ENCODE measurements at places on chromosomes 1 and 21.

GRCh38 chr1:185158800-185159199 lies 1.8 kb downstream of the SWT1 start:
- DNase-seq, result no peak

DNA sequence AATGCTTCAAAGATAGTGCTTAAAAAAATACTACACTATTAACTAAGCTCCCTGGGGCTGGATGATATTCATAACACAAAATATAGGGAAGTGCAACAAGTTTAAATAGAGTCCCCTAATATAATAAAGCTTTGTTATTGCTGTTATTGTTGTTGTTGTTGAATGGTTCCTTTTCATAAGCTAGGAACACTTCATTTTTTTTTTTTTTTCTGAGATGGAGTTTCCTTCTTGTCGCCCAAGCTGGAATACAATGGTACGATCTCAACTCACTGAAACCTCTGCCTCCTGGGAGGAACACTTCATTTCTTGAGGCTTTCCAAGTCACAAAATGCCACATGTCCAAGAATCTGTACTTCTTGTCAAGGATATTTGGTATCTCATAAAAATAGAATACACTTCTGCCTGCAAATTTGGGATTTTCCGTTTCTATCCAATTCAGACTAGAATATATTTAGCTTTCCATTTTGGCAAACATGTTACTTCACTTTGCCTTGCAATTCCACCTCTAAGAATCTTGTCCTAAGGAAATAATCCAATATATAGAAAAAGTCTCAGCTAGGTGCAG lies 21.1 kb downstream of the WDR47 start:
- DNase-seq, result no peak

DNA sequence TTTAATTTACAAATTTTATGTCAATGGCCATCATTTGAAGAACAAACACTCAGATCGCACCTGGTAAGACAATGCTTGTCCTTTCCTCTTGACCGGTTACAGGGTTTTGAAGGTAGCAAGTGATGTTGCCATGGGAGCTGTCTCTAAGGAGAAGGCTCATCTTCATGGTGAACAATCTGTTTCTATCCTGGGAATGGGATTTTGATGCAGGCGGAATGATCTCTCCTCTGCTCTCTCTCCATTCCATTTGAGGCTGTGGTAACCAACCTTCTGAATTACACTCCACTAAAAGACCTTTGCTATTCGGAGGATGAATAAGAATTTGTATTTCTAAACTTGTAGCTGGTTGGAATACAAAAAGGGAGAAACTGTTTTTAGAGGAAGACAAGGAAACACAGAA lies 57.9 kb upstream of the SLC5A9 start:
- no peak for DNase-seq

DNA sequence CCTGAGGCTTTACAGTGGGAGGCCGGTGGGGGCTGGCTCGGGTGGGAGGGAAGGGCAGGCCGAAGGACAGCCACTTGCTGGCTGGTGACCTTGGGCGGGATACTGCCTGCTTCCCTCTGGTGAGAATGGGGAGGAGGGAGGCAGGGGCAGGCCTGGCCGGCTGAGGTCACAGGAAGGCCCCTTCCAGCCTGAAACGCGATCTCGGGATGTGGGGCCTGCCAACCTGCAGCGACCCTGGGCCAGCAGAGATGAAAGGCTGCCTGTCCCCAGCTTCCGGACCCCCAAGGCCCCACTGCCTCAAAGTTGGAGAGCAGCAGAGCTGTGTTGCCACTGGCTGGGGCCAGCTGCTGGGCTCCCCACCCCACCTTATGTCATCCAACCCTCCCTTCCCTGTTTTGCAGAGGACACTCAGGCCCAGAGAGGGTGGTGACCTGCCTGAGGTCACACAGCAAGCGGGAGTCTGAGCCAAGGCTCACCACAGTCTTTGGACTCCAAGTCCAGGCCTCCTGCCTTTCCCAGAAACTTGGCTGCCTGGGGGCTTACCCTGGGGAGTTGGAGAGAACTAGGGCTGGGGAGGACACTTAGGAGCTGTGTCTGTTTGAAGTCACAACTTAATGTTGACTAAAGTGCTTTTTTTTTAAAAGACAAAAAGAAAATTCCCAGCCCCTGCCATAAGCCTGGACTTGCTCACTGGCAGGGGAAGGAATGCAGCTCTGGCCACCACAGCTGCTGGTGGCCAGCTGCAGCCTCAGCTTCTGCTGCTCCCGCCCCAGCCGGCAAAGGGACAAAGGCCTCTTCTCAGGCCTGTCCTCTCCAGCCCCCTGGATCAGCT lies 14.8 kb upstream of the WASF2 start:
- no peak for DNase-seq

DNA sequence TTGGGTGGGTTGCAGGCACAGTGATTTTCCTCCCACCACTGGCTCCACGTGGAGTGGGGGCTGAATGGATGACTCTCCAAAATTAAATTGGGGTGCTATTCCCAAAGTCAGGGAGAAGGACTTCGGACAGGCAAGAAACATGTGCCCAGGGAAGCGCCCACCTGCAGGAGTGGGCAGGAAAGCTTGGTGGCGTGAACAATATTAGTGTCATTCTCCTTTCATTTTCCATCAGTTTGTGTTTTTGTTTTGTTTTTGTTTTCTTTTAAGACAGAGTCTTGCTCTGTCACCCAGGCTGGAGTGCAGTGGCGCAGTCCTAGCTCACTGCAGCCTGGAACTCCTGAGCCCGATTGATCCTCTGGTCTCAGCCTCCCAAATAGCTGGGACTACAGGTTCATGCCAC lies 30.1 kb downstream of the TOMM20 start:
- no peak for DNase-seq

DNA sequence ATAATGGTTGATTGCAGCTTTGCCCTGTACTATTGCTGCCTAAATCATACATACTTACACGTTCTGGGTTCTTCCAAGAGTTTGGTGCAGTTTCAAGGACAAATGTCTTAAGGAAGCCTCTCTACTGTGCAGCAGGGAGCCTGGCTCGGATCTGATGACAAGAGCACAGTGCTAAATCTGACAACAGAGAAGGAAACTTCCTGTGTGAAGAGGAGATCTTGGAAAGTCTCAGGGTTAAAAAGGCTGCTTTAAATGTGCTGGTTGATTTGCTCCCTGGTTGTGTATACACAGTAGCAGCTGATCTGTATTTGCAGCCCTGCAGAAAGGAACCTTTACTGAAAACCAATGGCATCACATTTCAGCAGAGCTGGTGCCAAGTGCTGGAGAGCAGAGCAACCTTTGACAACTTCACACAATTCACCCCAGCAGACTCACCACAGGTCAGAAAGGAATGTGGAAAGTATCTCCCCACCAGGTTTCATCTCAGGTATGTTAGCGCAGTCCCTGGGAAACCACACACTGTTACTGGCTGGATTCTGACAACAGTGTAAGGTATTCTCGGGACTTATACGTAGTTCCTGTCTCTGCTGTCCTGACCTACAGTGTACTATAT lies 355.0 kb upstream of the ESRRG start:
- no peak for DNase-seq
